Upper lobe of left lung (tissue), 6 donors: ENCODE measurements at places on chromosomes 7 and 10. TPM values are rescaled to one million over a fixed set of nuclear protein-coding genes. Genes with fewer than 3 reads are reported as not detected.

- DNase-seq: no peak
Observed at GRCh38 chr10:8189458-8189857, 135.0 kb downstream of the GATA3 start.

GRCh38 chr10:43671659-43672531, 23.2 kb upstream of the ZNF32 start:
- no peak for DNase-seq

- DNase-seq: no peak
Observed at GRCh38 chr10:75254739-75255138, 19.0 kb upstream of the COMTD1 start.

DNA sequence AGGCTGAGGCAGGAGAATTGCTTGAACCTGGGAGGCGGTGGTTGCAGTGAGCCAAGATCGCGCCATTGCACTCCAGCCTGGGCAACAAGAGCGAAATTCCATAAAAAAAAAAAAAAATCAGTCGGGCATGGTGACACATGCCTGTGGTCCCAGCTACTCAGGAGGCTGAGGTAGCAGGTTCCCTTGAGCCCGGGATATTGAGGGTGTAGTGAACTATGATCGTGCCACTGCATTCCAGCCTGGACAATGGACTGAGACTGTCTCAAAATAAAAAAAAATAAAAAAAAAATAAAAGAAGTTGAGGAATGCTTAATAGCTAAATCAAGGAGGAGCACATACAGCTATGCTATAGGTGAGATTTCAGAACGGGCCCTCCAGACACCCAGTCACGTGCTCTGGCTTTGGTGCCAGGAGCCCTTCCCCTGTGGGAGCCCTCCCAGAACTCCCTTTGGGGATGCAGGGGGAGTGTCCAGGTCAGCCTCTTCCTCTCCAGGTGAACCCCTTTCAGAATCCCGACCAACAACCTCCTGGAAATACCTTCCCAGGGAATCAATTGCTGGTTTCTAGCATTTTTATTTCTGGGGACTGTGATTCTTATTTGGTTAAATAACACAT, 42.9 kb upstream of the CTBP2 start:
- DNase-seq: no peak

GRCh38 chr7:106239406-106239805, 45.4 kb downstream of the NAMPT start:
- no peak for DNase-seq

DNA sequence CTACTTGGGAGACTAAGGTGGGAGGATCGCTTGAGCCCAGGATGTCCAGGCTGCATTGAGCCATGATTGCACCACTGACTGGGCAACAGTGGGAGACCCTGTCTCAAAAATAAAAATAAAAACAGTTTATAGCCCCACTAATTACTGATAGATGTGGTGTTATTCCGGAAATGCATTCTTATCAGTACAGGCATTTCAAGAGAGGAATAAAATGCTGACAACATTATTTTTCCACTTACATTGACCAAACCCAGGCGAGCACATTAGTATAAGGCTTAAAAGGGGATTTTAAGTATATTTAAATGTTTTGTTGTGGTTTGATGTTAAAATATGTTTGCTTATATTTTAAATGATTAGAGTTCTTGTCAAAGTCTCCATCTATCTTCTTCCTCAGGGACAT, 359.5 kb downstream of the PLXDC2 start:
- no peak for DNase-seq

DNA sequence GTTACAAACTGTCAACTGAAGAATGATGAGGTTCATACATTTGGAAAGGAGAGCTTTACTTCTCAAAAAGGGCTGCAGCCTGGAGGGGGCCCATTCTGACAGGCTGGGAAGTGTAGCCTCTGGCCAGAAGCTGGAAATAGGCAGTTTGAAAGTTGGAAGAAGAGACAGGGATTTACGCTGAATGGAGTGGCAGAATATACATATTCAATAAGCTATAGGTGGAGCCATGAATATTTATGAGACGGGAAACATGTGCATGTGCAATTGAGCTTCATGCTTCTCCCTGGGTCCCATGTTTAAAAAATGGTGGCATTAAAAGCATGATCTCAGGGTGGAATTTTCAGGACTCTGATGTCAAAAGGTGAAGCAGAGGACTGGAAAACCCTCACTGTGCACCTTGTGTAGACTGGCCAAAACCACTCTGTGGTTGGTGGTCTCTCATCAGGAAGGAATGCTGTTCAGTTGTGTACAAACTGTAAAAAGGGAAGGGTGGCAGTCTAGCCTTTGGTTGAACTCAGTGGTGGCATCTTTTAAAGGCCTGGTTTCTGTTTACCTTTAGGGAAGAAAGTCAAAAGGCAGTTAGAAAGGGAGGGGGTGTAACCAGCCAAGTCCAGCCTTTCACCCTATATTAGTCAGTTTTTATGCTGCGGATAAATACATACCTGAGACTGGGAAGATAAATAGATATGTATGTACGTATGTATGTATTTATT, 7.2 kb upstream of the ACTR3B start:
- no peak for DNase-seq

DNA sequence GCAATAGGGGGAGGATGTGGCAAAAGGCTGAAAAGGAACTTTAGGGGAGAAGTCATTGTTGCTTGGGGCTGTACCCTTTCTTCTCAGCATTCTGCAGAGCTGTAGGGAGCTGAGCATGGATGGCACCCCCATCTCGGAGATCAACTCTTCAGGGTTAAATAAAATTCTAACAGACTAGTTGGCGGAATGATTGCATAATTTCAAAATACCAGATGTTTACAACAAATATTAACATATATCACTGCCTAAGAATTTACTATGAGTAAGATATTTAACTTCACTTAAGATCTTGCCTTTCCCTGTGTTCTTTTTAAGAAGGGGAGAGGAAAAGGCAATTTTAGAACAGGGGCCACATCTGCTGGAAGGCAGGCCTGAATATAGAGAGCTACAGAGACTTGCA, 509 bp upstream of the OR2F1 start:
- no peak for DNase-seq

GRCh38 chr7:39360038-39360437, 206.2 kb upstream of the YAE1 start:
- no peak for DNase-seq

GRCh38 chr10:105284476-105285215, 643.6 kb downstream of the SORCS3 start:
- DNase-seq: no peak

Gene UNC5B
- total RNA-seq: 27.7 TPM

Gene DOCK1
- total RNA-seq: 52.5 TPM

Gene TSC22D4
- 79.6 TPM for total RNA-seq

Gene FBXL13
- total RNA-seq: 2.3 TPM

Gene CCDC172
- not detected for total RNA-seq

Gene FAM25C
- not detected for total RNA-seq

Gene BICC1
- total RNA-seq: 10.5 TPM
